ENCODE measurements at places on chromosomes 13 and 19. TPM values are rescaled to one million over a fixed set of nuclear protein-coding genes. Genes with fewer than 3 reads are reported as not detected.

DNA sequence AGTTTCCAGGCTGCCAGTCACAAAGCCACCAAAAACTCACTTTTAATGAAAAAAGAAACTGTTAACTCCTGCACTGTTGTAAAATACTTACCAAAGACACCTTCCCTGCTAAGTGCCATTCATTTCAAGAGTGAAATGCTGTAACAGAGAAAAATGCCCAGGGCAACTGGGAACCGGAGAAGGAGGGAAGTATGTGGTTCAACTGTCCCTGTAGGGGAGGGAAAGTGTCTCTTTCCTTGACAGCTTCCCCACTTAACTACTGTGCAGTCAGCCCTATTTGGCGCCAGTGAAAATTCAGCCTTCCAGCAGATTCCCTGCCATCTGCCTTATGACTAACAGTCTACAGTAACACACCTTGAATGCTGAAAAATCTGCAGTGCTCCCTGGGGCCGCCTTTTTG is 789.0 kb downstream of the DIAPH3 start:
- no peaks in the 10 kb centered on the region for H3K27me3 ChIP-seq
- no peak overlapping the region for H3K4me3 ChIP-seq
- no peaks in the 10 kb centered on the region for H3K36me3 ChIP-seq
- DNase-seq = no peak
- no peak overlapping the region for H3K27ac ChIP-seq

- H3K4me3 ChIP-seq = no peak overlapping the region
- no peak for DNase-seq
- no peak overlapping the region for H3K27ac ChIP-seq
- H3K27me3 ChIP-seq = no peaks in the 10 kb centered on the region
- no peaks in the 10 kb centered on the region for H3K4me1 ChIP-seq
Observed at GRCh38 chr13:112734696-112735547, 45.1 kb downstream of the ATP11A start.

GRCh38 chr19:50505856-50506611 is 5.0 kb downstream of the JOSD2 start:
- no peak overlapping the region for H3K4me3 ChIP-seq
- no peaks in the 10 kb centered on the region for H3K27me3 ChIP-seq
- peaks cover 7% of the 10 kb centered on the region for H3K4me1 ChIP-seq
- no peak overlapping the region for H3K27ac ChIP-seq
- H3K36me3 ChIP-seq = peaks cover 16% of the 10 kb centered on the region

DNA sequence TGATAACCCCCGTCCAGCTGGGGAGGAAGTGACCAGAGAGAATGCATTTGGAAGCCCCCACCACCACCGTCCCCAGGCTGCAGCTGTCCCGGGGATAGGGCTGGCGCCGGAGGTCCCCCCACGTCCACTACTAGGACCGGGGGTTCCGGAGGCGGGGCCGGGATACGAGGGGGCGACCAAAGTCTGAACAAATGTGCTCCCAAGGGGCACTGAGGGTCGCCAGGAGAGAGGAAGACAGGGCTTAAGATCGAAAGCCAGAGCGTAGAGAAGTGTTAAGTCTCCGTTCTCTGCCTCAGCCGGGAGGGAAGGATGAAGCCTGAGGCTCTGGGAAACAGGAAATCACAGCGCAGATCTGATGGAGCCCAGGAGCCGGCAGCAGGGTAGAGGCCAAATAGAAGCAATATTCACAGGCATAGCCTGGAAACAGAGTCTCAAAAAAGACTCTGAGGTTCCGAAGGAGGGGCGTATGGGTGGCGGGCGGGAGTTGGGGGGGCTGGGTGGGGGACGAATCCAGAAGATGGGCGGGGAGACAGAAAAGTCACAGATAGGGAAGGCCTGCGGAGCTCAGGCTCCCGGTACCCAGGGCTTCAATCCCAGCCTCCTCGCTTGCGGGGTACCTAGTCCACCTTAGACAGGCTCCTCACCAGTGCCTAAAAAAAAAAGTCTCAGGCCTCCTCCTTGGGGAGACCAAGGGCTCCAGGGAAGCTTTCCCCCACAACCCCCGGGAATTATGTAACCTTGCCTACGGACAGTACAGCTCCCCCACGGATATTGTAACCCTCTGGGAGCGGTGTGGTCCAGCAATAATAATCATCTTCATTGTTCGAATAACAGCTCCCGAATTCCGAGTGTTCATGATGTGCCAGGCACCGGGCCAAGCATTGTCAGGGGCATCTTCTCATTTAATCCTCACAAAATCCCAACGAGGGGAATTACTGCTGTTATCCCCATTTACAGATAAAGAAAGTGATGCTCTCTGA is 1.1 kb upstream of the ERF start:
- no peak for DNase-seq
- H3K4me3 ChIP-seq = peak overlapping the region; percentile 95
- peaks cover 20% of the 10 kb centered on the region for H3K4me1 ChIP-seq
- no peaks in the 10 kb centered on the region for H3K36me3 ChIP-seq

- no peak overlapping the region for H3K27ac ChIP-seq
- H3K4me1 ChIP-seq = no peaks in the 10 kb centered on the region
- H3K27me3 ChIP-seq = no peaks in the 10 kb centered on the region
Observed at GRCh38 chr13:50319635-50320255, 304.5 kb downstream of the KCNRG start.

DNA sequence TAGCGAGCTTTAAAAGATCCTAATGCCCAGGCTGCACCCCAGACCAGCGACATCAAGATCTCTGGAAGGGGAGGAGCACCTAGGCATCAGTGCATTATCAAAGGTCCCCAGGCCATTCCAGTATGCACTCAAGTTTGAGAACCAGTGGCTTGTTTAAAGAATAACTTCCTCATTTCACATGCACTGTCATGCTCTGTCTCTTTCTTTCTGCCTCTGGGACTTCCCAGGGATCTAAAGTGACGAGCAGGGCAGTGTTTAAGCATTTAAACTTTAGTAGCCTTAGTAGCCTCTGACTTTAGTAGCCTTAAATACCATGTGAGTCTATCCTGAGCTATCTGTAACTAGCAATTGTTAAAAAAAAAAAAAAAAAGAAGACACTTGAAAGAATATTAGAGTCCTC is 8.9 kb upstream of the FARP1 start:
- H3K27ac ChIP-seq = no peak overlapping the region
- H3K4me1 ChIP-seq = no peaks in the 10 kb centered on the region
- no peak for DNase-seq

DNA sequence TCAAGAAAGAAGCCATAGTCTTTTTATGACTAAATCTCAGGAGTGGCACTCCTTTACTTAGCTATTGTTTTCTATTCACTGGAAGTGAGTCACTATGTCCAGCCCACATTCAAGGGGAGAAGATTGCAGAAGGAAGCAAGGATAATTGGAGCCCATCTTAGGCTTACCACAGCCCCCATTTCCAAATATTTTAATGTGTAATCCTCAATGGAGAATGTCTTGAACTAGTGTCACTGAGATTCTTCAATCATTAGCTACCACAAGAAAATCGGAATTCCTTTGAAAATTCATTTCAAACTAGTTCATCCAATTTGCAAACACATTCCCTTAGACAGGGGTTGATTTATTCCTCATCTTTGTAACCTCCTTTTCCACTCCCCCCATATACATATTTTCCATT is 84.7 kb downstream of the DLEU7 start:
- no peak for DNase-seq
- H3K27me3 ChIP-seq = no peaks in the 10 kb centered on the region

DNA sequence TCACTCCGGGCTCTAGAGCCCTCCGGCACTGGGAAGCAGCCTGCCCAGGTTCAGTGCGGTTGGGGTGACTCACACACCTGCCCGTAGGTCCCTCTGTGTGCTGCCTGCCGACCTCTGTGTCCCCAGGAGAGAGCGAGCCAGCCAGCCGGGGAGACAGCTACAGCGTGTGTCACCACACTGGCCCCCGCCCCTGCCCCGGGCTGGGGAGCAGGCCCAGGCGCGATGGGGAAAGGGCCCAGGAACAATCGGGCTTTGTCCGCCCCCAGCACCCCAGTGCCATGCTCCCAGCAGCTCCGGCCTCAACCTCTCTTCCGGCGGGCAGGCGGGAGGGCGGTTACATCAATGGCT is at the start of gene KLK6:
TSS of gene KLK6 (minus strand) at position 179 of the 348 bp plus-strand sequence. CDS start 1,487 bp downstream, outside the sequence.
- H3K36me3 ChIP-seq = no peaks in the 10 kb centered on the region
- peak within 1 kb of the TSS; percentile 57 for H3K27ac ChIP-seq
- no peak for DNase-seq
- H3K27me3 ChIP-seq = no peaks in the 10 kb centered on the region
- H3K4me1 ChIP-seq = peaks cover 10% of the 10 kb centered on the region

Gene C19orf18
- total RNA-seq = not detected

Gene PSG1
- total RNA-seq = not detected
